ENCODE measurements at places on chromosomes 5 and 9.

- H3K4me1 ChIP-seq: peaks cover under 1% of the 10 kb centered on the region
- DNase-seq: no peak
- no peaks in the 10 kb centered on the region for H3K27me3 ChIP-seq
Measured at GRCh38 chr5:33188089-33188488, 252.7 kb upstream of the TARS1 start.

DNA sequence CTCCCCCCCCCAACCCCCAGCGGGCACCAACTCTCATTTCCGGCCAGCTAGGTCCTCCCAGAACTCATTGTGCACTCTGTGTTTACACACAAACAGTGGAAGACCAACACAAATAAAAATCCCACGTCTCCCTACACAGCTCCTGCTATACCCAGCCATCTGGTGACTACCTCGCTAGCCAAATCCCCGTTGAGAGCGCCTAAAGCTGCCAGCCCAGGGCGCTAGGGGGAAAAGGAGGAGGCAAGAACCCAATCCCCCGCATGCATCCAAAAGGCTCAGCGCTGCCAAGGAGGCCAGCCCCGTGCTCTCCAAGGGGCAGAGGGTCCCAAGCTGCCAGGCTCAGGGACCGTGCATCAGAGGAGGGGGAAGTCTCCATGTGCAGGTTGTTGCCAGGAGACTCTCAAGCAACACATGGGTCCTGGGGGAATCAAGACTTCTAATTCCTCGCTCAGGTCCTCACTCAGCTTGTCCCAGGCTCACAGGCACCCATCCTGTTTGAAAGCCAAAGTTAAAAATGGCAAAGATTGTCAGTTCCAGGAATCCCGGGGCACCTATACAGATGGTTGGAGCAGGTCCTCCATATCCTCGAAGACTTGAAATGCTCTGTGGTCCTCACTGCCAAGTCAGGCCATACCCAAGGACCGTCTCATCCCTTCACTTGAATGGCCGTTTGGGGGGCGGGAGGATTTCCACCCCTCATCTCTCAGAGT is 2.7 kb downstream of the ASTN2 start:
- peaks cover 2% of the 10 kb centered on the region for H3K4me1 ChIP-seq
- no peak for DNase-seq
- peaks cover 2% of the 10 kb centered on the region for H3K36me3 ChIP-seq

DNA sequence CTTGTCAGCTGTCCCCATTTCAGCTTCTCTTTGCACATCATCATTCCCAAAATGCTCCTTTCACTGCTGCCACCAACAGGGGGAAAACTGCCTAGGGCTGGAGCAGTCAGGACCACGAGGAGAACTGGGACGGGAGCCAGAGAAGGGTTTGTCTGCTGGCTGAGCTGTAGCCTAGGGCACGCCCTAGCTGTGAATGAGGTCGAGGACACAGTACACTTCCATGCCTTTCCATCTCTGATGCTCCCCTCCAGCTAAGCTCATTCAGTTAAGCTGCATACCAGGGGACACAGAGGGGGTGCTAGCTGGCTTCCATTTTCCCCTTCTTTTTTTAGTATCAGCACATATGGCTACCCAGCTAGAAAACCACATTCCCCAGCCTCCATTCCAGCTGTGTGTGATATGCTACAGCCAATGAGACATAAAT is 64.7 kb downstream of the STK10 start:
- peak overlapping the region; percentile 46 for H3K27ac ChIP-seq
- peaks cover 75% of the 10 kb centered on the region for H3K36me3 ChIP-seq
- no peak overlapping the region for H3K4me3 ChIP-seq

DNA sequence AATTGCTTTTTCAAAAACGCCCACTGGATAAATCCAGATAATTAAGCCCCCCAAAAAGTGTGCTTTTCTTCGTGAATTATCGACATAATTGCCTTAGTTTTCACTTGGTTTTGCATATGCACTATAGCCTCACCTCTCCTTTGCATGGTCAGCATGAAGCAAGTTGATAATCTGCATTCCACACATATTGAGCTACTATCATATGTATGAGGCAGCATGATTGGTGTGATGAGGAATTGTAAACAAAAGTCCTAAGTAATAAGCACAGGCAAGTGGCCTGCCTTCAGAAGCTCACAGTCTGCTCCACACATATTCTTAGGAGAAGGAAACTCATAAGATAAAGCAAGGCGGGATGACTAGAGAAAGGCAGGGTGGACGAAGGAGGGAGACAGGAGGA is 33.8 kb downstream of the MED10 start:
- H3K27ac ChIP-seq: no peak overlapping the region
- no peaks in the 10 kb centered on the region for H3K4me1 ChIP-seq
- no peak for DNase-seq
- H3K36me3 ChIP-seq: no peaks in the 10 kb centered on the region
- H3K27me3 ChIP-seq: no peaks in the 10 kb centered on the region
- H3K4me3 ChIP-seq: no peak overlapping the region

DNA sequence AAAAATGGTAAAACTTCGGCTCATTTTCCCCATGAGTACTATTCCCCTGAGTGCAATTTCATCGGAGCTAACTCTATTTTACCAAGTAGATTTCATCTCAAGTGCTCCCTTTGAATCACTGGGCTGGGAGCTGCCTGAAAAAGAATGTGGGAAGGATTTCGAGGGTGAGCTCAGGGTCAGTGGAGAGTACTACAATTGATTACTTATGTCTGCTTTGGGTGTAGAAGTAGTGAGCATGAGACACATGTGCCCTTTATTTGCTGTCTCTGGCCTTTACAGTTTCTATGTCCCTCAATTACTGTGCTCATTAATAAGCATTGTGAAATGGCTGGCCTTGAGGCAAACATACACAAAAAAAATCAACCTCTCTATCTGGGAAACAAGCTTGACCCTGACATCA is 172.7 kb upstream of the RFX3 start:
- no peak for DNase-seq
- H3K4me3 ChIP-seq: no peak overlapping the region
- H3K36me3 ChIP-seq: no peaks in the 10 kb centered on the region
- no peaks in the 10 kb centered on the region for H3K4me1 ChIP-seq
- H3K27me3 ChIP-seq: peaks cover 15% of the 10 kb centered on the region

DNA sequence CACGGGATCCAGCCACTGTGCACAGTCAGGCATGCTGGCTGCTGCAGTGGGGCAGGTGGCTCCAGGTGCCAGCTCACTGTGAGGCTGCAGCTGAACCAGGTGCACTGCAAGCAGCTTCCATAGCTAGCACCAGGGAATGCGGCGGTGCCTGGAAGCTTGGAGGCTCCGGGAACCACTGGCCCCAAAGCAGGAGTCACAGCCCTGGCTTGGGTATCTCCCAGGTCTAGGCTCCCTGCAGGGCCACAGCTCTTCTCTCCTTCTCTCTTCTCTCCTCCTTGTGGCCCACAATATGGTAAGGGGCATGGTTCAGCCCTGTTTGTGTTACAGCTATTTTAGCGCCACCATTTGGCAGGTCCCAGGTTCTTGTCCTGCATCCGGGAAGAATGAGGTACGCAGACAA is 6.7 kb upstream of the MTMR12 start:
- H3K27ac ChIP-seq: no peak overlapping the region
- no peaks in the 10 kb centered on the region for H3K27me3 ChIP-seq
- DNase-seq: no peak
